ENCODE measurements at places on chromosomes 2 and 18. TPM values are rescaled to one million over a fixed set of nuclear protein-coding genes. Genes with fewer than 3 reads are reported as not detected.

KCNE4 gene
- total RNA-seq: not detected

ACTR2 gene
- total RNA-seq: 90.6 TPM

CCDC121 gene
- 1.0 TPM for total RNA-seq

LRP1B gene
- under 0.01 TPM for total RNA-seq

TEKT4 gene
- total RNA-seq: not detected

TEX44 gene
- total RNA-seq: not detected

QPCT gene
- 9.7 TPM for total RNA-seq

MARCHF4 gene
- 0.72 TPM for total RNA-seq
